ENCODE measurements at places on chromosomes 16 and 17.

- no peak for DNase-seq
Observed at GRCh38 chr16:47519996-47520679, 59.0 kb downstream of the PHKB start.

DNA sequence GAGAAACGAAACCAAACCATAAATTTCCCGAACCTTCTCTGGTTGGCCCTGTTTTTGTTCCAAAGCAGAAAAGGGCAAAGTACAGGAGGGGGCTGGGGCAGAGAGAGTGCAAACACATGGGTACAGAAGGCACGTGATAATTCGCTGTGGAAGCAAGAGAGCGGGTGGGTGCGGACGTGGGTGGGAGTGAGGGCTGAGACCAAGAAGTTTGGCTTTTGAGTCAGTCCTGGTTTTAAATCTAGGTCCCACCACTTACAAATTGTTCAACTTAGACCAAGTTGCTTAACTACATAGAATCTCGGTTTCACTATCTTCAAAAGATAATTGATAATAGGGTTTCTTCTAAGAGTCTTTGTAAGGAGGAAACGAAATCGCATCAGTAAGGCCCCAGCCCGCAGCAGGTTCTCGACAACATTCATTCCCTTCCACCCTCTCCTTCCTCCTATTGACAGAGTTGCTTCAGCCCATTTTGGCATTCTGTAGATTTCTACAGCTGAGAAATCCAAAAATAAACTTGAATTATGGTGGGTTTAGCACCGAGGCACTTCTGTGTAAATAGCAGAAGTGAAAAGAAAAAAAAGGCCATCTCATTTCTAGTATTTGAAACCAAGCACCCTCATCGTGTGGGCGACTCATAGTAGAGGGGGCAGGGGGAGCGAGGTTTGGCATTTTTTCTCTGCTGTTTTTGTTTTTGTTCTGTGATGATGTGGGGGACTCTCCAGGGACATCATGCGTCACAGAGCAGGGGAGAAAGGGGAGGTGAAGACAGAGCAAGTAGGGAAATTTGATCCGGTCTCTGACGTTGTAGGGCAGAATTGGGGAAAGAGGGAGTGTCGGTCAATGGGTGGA, 33.6 kb upstream of the CCR7 start:
- DNase-seq: no peak

DNA sequence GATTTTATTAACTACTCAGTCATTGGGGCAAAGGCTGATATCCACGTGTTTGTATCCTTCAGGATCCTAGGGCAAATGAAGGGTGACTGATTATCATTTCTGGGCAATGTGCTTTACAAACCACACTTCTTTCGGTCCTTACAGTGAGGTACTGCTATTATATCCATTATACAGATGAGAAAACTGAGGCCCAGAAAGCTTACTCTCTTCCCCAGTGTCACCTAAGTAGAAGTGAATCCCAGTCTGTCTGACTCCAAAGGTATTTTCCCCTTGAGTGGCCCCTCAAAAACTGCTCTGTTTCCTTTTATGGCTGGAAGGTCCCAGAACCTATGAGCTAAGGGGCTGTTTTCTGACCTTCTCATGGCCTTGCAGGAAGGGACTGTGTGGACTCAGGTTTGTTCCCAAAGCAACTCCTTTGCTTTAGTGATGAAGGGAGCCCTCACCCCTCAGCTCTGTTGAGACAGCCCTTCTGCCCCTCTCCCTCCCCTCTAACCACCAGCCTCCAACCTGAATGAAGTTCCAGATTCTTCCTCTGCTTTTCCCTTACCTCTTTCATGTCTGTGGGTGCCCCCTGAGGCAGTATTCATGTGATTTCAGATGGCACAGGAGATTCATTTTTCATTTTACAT, 27.4 kb upstream of the ADGRG1 start:
- DNase-seq: no peak

- DNase-seq: no peak
Observed at GRCh38 chr16:59336136-59336695, 602.1 kb upstream of the GOT2 start.

DNA sequence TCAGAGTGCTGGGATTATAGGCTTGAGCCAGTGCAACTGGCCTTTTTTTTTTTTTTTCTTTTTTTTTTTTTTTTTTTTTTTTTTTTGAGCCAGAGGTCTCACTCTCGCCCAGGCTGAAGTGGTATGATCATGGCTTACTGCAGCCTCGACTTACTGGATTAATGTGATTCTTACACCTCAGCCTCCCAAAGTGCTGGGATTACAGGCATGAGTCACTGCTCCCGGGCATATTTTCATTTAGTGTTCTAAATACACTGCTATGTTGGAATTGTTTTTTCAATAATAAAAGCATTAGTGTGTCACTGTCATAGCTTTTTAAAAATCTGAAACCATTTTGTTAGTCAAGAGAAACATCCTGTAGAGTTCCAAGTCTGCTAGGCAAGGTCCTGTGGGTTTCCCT, 40.3 kb downstream of the NDE1 start:
- DNase-seq: no peak

DNA sequence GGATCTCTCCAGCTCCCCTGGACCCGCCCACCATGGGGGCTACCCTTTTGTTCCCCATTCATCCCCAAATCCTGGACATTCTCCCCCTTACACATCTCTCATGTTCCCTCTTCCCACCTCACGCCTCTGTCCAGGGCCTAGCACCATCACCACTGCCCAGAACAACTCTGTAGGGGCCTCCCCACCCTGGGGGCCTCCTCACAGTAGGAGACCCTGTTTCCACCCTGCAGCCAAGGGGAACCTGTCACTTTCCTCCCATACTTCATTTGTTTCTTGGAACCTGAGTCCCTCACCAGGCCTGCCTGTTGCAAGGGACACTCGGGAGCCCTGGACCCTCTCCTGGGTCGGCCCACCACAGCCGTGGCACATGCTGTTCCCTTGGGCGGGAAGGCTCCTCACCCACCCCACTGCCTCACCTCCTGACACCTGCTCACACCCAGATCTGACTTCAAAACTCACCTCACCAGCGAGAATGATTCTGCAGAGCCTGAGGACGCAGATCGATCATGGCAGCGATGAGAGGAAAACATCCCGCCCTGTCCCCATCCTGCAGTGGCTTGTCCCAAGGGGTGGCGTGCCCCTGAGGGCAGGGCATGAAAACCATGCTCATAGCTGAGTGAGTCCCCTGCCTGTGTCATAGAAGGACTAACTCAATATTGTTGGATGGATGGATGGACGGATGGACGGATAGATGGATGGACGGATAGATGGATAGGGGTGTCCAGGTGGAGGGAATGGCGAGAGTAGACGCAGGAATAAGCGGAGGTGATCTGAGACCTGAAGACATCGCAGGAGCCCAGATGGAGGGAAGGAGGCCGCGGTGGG, 6.8 kb upstream of the RASD1 start:
- no peak for DNase-seq

Data from DMS53 (cell line).